HFFc6 (cell line): ENCODE measurements at places on chromosomes 1 and 21.

DNA sequence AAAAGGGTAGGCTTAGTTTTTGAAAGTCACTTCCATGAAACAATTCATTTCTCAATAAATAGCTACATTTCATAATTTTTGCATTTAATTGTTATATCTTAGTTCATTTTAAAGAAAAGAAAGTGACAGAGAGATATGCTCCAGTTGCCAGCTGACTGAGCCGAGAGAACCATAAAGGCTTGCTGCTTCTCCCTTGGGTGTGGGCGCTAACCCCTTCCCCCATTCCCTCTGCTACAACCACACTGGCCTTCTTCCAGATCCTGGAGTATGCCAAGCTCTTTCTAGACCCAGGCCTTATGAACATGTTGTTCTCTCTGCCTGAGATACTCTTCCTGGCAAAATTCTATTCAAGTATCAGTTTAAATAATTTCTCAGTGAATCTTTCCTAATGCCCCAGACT, 12.3 kb downstream of the SORT1 start:
- H3K27ac ChIP-seq, result no peak overlapping the region
- no peak overlapping the region for H3K4me3 ChIP-seq
- peaks cover 19% of the 10 kb centered on the region for H3K36me3 ChIP-seq
- DNase-seq, result no peak
- H3K27me3 ChIP-seq, result no peaks in the 10 kb centered on the region
- H3K4me1 ChIP-seq, result peaks cover 56% of the 10 kb centered on the region

DNA sequence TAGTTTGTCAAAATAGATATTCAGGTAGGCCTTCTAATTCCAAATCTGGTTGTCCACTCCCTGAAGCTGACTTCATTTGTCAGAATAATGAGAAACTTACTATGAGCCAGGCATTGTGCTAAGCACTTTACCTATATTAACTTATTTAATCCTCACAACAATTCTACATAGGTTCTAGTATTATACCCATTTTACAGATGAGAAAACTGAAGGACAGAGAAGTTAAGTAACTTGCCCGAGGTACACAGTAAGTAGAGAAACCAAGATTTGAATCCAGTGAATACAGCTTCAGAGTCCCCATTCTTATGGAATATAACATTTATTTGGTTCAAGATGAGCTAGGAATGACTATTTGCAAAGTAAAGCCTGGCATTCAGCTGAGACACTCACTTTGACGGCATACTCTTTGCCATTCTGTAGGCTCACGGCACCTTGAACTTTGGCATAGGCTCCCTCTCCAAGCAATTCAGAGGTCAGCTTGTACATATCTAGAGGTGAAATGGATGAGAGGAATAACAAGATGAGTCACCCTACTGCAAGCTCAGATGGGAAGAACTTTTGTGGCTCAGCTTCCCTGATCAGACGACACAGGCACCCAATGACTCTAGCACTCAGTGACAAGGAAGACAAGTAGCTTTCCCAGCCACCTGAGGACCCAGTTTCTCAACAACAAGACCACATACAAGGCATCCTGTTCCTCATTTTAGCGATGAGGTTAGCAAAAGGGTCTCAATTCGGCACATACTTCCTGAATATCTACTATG, 23.7 kb downstream of the MKNK1 start:
- no peak overlapping the region for H3K4me3 ChIP-seq
- peaks cover 13% of the 10 kb centered on the region for H3K4me1 ChIP-seq
- no peaks in the 10 kb centered on the region; the same call in 1 of the 2 replicates for H3K27me3 ChIP-seq
- no peak for DNase-seq
- H3K27ac ChIP-seq, result no peak overlapping the region

- peaks cover 5% of the 10 kb centered on the region; the same call in 1 of the 2 replicates for H3K27me3 ChIP-seq
- peaks cover 70% of the 10 kb centered on the region for H3K4me1 ChIP-seq
- peak overlapping the region; percentile 81 for H3K27ac ChIP-seq
Observed at GRCh38 chr1:8412183-8412831, 94.4 kb downstream of the SLC45A1 start.

GRCh38 chr1:246128494-246129069, 378.5 kb downstream of the SMYD3 start:
- H3K4me3 ChIP-seq, result no peak overlapping the region
- H3K27me3 ChIP-seq, result no peaks in the 10 kb centered on the region
- H3K27ac ChIP-seq, result no peak overlapping the region
- no peaks in the 10 kb centered on the region; the same call in 1 of the 2 replicates for H3K36me3 ChIP-seq
- no peak for DNase-seq

DNA sequence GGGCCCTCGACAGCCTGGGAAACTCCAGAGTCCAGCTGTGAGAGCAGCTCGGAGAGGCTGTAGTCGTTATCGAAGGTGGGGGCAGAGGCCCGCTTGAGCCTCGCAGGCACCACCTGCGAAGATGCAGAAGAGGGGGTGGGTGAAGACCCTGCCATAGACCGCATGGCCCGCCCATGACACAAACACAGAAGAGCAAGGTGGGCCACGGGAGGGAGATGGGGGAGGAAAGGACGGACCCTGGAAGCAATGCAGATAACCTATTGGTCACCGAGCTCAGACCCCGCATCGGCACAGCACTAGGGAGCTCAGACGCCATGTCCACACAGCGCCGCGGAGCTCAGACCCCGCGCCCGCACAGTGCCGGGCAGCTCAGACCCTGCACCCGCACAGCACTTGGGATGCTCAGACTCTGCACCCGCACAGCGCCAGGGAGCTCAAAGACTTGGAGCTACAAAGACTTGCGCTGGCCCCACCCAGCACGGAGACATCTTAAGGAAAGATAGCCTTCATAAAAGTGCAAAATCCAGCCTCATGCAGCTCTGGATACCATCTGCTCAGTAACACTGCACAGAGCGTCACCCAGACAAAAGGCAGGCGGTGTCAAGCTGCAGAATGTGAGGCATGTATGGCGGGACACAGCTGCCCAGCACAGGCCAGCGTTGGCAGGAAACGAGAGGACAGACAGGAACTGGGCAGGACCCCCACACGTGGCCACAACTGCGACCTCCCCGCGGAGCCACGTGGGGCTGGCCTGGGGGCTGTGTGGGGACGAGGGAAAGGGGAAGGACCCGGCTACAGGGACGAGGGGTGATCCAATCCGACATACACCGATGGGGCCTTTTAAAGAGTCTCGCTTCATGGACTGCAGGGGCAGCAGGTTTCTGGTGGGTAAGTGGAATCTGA, 22.6 kb downstream of the RIPK4 start:
- no peak for DNase-seq
- no peak overlapping the region for H3K27ac ChIP-seq
- H3K36me3 ChIP-seq, result no peaks in the 10 kb centered on the region
- H3K4me1 ChIP-seq, result no peaks in the 10 kb centered on the region

DNA sequence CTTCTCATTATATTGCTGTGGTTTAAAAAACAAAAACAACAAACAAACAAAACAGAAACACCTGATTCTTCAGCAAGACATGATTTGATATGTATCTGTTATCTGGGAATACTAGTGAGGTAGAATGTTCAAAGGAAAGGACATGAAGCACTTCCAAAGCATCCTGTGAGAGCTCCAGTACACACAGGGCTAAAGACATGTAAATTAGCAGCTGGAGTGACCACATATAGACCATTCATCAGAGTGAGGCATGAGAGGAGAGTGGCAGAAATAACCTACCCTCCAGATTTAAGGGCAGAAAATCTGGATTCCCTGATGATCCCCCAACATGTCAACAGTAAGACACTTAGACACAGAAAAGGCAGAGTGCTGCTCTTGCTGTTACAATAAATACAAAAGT, 260.5 kb upstream of the CHRM3 start:
- no peaks in the 10 kb centered on the region for H3K27me3 ChIP-seq
- no peak overlapping the region for H3K27ac ChIP-seq
- H3K4me1 ChIP-seq, result peaks cover 16% of the 10 kb centered on the region
- no peak overlapping the region for H3K4me3 ChIP-seq
- no peaks in the 10 kb centered on the region for H3K36me3 ChIP-seq

- H3K36me3 ChIP-seq, result no peaks in the 10 kb centered on the region
- H3K27ac ChIP-seq, result no peak overlapping the region
Observed at GRCh38 chr1:191101960-191102359, 624.3 kb upstream of the BRINP3 start.

DNA sequence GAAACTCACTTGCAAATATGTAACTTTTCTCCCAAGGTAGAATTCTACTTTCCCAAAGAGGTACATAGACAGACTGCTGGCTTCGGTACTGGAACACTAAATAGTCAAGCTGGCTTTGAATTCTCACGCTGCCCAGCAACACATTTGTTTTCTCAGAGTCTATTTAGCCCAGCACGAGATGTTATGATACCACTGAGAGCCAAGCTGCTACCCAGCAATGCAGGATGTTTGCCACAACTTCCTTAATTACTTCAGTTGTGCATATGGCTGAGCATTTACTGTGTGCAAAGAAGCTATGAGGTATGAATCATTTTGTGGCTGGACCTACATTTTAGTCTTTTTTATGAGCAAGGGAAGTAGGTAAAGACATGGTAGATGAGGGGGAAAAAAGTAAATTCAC, 793.2 kb downstream of the PLA2G4A start:
- no peaks in the 10 kb centered on the region for H3K36me3 ChIP-seq
- H3K4me1 ChIP-seq, result no peaks in the 10 kb centered on the region
- H3K4me3 ChIP-seq, result no peak overlapping the region
- H3K27ac ChIP-seq, result no peak overlapping the region
